ENCODE measurements at places on chromosomes 16 and 17.

GRCh38 chr17:71741836-71742235, 379.0 kb upstream of the SOX9 start:
- DNase-seq = no peak

GRCh38 chr16:65782611-65783600, 583.6 kb upstream of the CDH5 start:
- DNase-seq = no peak

GRCh38 chr17:28141313-28141712, 98.8 kb downstream of the NLK start:
- no peak for DNase-seq

DNA sequence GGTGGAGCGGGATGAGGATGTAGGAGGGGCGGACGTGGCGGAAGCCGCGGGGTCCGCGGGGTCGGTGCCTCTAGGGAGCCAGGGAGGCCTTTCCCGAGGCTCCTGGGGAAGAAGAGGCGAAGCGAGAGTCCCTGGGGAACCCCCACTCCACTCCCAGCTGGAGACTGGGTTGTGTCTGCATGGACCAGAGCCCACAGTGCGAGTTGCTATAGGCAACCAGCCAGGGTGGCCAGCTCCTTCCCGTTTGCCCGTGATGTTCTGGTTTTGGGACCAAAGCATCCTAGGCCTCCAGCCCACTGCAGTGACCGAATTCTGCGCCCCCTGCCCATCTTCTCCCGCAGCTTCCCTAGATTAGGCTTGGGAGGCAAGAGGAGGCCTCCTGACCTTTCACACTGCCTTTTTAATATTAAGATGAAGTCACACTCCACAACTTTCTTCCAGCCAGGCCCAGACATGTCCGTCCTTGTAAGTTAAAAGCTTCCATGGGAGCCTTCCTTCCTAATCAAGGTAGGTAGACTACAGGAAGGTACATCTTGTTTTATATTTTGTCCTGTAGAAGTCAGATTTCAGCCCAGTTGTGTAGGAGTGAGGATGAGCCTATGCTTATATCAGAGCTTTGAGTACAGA, 469 bp downstream of the AMZ2 start:
- DNase-seq = no peak

DNA sequence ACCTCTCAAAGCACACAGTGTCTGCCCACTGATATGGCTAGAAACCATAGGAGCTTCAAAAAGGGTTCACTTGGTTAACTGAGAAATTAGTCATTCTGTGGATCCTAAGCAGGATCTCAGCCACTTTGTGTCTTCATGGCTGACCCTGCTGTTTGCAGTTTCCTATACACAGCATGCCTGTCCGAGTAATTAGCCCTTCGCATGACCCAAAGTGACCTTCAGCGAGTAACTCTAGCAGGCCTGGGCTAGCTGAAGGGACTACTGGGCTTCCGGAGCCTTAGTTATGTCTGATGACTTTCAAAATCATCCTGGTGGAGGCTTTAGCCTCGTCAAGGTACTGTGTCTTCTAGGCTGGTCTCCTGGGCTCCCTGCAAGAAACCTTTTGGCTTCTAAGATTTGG, 28.9 kb upstream of the FBXW10B start:
- no peak for DNase-seq

GRCh38 chr17:76951375-76951905, 83.2 kb downstream of the MGAT5B start:
- DNase-seq = no peak

DNA sequence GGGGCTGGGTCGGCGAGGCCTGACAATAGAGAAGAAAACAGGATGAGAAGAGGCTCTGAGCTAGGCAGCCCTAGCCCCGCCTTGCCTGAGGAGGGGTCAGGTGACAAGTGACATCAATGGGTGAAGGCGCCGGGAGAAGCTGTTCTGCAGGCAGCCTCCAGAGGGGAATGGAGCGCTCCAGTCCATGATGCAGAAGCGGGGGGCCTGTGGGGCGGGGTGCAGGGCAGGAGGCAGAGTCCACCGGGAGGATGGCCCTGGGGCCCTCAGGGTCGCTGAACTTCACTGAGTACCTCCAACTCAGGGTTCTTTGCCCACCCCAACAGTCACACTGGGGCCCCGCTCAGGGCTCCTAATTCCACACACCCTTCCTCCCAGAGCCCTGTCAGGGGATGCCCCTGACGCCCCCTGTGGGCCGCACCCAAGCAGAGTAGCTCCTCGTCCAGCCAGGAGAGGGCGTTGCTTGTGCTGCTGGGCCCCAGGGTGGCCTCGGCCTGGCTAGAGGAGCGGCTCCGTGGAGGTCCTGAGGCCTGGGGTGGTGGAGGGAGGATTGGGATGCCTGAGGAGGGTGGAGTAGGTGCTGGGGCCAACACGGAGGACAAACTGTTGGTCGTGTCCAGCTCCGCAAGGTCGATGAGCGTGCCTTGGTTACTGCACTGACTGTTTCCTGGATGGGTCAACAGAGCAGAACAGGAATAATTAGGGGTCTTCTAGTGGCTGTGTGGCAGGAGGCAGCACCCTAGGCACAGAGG, 20.8 kb downstream of the GGA3 start:
- DNase-seq = no peak

DNA sequence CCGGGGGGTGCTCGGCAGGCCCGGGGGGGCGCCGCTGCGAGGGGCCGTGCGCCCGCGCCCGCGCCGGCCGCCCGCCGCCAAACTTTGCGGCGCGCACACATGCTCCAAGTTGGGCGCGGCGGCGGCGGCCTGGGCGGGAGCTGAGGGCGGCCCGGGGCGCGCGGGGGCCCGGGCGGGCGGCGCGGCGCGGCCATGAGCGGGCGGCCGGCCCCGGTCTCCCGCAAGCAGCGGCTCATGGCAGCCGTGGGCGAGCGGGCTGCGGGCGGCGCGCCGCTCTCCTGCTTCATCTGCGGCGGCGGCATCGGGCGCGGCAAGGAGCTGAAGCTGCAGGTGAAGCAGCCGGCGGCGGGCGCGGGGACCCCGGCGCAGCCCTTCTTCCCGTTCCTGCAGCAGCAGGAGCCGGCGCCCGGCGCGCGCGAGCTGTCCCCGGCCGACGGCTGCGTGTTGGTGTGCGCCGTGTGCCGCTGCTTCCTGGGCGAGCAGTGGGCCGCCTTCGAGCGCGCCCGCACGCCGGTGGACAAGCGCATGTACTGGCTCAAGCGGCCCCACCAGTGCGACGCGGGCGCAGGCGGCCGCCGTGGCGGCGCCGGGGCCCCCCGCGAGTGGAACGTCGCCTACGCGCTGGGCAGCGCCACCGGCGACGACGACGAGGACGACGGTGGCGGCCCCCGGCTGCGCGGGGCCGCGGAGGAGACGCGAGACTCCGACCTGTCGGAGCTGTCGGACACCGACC, 57.2 kb upstream of the CIBAR2 start:
- DNase-seq = no peak

DNA sequence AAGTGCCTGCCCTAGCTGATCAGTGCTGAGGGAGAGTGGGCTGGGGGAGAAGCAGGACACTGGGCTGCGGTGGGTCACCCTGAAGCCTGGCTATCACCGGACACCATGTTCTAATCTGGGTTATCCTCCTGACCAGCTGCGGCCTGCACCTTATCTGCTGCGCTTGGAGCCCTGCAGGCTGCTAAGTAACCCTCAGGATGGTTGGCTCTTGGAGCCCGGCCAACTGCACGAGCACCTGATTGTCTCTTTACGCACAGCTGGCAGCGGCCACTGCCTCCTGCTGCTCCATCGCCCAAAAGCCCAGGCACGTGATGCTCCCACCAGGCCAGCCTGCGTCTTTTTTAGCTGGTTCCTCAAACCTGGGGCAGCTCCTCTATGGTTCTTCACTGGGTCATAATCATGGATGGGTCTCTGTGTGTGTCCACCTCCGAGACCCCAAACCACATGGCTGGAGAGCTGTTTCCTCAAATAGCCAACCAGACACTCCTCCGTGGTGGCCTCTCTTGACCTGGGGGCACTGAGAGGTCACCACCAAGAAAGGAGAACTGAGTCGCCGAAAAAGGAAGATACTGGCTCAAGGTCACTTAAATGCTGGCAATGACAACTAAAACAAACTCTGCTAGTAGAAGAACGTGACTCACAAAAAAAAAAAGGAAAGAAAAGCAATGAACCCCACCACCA, 21.7 kb downstream of the SPHK1 start:
- DNase-seq = no peak

GRCh38 chr17:6135996-6136395, 65.8 kb downstream of the WSCD1 start:
- no peak for DNase-seq

GRCh38 chr17:49180303-49180702, 30.1 kb downstream of the GNGT2 start:
- DNase-seq = peak; percentile 44

DNA sequence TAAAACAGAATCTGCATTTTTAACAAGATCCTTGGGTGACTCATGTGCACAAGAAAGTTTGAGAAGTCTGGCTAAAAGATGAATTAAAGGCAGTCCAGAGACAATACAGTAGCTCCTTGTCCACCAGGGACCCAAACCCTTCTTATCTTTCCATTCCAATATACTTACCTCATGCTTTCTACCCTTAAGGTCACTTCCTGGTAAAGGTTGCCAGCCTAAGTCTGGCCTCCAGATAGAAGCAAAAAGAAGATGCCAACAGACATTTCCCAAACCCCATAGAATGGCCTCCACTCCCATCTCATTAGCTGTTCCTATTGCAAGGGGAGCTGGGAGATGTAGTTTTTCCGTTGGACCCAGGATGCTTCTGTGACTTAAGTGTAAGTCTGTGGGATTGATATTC, 101.4 kb upstream of the XYLT1 start:
- DNase-seq = no peak

DNA sequence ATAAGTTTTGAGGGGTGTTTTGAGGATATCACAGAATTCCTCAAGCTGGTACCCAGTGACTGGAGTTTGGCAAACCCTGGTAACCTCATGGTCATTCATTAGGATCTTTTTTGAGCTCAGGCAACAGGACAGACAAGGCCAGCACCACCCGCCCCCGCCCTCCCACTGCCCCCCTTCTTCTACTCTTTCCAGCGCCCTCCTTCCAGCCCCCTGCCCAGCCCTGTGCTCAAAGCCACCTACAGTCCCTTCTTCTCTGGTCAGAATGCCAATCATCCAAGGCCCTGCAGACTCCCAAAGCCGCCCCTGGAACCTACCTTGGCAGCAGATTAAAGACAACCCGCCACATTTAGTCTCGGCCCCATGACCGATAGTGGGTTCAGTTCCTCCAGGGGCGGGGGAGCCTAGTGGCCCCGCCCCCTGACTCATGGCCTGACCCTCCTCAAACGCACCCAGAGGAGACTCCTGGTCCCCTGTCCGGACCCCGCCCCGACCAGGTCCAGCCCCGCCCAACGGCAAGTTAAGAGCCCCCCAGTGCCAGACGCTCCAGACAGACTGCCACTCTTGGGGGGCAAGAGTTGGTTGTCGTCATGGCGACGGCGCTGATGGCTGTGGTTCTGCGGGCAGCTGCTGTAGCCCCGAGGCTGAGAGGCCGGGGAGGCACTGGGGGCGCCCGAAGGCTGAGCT, at the start of gene NAGS:
TSS of gene NAGS (plus strand) at position 546 of the 684 bp plus-strand sequence. CDS start at position 588, 42 bp downstream.
- DNase-seq = no peak

DNA sequence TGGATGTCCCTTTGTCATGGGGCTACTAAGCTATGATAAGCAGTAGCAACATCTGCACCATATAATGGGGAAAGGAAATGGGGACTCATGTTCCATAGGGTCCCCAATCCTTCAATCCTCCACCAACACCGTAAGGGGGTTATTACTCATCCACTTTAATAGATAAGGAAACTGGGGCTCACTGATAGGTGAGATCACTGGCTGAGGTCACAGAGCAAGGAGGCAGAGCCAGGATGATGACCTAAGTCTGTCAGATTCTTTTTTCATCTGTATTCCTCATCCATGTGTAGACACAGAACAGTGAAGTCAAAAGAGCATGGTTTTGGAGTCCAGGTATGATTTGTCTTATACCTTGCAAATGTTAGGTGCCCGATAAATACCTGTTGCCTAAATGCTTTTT, 10.5 kb upstream of the ADAMTS18 start:
- no peak for DNase-seq

DNA sequence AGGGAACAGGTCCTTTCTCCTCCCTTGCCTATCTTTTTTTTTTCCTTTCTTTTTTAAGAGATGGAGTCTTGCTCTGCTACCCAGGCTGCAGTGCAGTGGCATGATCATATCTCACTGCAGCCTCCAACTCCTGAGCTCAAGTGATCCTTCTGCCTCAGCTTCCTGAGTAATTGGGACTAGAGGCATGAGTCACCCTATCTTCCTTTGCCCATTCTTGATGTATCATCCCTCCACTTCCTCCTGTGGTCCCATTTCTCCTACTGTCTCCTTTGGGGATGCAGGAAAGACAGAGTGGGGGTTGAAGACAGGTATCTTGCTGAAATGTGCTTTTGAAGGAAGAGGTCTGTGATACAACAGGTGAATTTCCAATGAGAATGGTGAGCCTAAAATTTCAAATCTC, 5.5 kb downstream of the MYO19 start:
- DNase-seq = no peak

GRCh38 chr16:50681021-50681885, at the start of gene SNX20:
TSS of gene SNX20 (minus strand) at chr16:50681312. CDS start at chr16:50677526, 3,786 bp downstream.
- peak; percentile 37 for DNase-seq

DNA sequence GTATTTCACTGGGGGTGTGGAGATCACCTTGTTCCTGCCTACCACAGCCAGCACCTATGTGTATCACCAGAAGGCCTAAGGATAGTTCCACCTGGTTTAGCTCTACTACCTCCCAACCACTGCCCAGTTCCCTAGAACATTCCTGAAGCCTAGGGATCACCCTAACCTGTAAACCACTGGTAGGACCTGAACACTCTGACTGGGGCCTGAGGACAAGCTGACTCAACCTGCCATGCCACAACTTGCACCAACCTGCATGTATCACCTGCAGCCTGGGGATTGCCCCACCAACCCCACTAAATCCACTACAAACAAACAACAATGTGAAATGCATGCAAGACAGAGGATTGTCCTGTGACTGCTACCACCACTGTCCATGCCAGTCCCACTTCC, 128.1 kb downstream of the KIF2B start:
- DNase-seq = no peak

GRCh38 chr17:17096438-17097178, 54.4 kb downstream of the MPRIP start:
- DNase-seq = no peak

DNA sequence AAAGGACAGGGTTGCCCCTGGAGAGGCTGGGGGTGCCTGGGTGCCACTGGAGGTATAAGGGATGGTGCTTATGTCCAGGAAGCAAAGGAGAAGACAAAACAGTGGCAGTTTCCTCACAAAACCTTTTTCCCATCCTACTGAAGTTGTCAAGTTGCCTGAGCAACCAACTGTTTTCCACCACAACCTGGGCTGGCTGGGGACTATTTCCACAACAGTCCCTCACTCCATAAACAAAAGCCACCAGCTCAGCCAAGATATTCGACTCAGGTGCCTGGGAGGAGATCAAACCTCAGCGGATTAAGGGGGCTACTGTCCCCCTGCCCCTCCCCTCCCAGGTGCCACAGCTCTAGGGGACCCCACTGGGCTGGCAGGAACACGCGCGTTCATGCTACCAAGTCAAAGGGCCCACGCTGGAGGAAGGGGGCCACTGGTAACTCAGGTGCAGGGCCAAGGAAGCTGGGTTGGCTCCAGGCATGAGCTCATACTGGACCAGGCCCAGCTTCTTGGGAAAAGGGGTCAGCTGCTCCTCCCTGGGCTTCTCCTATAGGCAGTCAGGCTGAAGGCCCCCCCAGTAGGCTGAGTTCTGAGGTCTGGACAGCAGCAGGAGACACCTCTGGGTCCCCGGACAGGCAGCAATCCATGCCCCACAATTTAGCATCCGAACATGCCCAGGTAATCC, 45.7 kb upstream of the MRPS23 start:
- no peak for DNase-seq

- DNase-seq = no peak
These were observed 37.5 kb upstream of the BHLHA9 start for GRCh38 chr17:1232786-1233185.

- DNase-seq = no peak
These were observed 41.5 kb downstream of the CYB5B start for GRCh38 chr16:69465881-69466280.
